ENCODE measurements at places on chromosomes 5 and 9.

GRCh38 chr5:79488058-79488457 lies 25.9 kb downstream of the HOMER1 start:
- no peak for DNase-seq

- DNase-seq = no peak
Measured at GRCh38 chr5:4098226-4098625, 502.6 kb downstream of the IRX1 start.

- DNase-seq = no peak
Measured at GRCh38 chr5:15703901-15704300, 203.9 kb downstream of the FBXL7 start.

DNA sequence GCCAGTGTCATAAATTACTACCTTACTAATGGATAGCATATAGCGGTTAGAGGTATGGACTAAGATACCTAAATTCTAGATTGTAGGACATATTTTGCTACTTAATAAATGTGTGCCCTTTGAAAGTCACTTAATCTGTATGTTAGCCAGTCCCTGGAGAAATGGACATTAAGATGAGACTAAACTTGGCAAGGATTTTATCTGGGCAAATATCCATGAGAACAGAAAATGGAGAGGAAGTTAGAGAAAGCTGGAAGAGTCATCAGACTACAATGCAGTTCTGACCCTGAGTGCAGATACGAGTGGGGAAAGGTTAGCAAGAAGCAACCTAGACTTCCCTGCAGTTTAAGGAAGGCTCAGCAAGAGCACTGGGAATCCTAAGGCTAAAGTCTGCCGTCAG lies 33.0 kb downstream of the TBCA start:
- no peak for DNase-seq

DNA sequence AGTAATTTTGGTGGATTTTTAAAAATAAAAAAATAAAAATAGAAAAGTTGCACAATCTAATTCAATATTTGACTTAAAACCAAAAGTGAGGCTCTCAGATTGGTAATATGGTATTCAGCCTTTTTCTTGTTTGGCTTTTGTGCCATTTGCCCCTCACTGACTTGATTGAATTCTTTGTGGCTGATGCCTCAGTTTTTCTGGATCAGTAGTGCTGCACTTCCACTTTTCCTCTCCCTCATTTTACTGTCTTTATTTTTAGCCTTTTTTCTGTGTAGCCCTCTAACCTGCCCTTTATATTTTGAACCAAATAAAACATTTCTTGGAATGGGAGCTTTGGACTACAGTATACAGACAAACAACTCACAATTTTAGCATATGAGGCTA lies 3.8 kb upstream of the MSMP start:
- DNase-seq = no peak

- DNase-seq = no peak
Measured at GRCh38 chr5:164475339-164475977, 970.0 kb downstream of the MAT2B start.

- no peak for DNase-seq
Measured at GRCh38 chr5:154313360-154314017, 123.0 kb downstream of the GALNT10 start.

DNA sequence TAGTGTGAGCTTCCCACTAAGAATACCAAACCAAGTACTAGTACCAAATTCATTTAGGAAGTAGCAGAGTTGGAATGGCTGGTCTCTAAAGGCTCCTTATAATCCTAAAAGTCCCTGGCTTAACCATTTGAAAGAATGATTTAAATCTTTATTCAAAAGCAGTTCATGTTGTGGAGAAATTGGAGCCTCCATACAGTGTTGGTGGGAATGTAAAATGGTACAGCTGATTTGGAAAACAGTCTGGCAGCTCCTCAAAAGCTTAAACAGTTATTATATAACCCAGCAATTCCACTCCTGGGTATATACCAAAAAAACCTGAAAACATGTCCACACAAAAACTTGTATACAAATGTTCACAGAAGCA lies 2.9 kb downstream of the PLIN2 start:
- no peak for DNase-seq

- no peak for DNase-seq
Measured at GRCh38 chr9:16385590-16385989, 484.9 kb downstream of the BNC2 start.

DNA sequence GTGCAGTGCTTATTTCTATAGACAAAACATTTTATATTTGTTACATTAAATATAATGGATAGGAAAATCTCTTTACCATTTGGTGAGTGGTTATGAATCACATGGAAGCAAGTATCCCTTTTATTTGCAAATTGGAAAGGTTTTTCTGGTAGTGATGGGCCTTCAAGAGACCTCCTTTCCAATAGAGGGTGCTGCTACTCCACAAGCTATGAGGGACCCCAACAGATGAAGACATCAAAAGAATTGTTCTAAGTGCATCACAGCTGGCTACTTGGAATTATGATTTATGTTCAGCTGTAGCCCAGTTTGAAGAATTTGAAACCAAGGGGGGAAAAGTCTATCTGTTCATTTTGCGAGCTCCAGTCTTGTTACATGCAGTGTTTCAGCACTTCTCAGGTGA lies 493.7 kb upstream of the SGCD start:
- no peak for DNase-seq

DNA sequence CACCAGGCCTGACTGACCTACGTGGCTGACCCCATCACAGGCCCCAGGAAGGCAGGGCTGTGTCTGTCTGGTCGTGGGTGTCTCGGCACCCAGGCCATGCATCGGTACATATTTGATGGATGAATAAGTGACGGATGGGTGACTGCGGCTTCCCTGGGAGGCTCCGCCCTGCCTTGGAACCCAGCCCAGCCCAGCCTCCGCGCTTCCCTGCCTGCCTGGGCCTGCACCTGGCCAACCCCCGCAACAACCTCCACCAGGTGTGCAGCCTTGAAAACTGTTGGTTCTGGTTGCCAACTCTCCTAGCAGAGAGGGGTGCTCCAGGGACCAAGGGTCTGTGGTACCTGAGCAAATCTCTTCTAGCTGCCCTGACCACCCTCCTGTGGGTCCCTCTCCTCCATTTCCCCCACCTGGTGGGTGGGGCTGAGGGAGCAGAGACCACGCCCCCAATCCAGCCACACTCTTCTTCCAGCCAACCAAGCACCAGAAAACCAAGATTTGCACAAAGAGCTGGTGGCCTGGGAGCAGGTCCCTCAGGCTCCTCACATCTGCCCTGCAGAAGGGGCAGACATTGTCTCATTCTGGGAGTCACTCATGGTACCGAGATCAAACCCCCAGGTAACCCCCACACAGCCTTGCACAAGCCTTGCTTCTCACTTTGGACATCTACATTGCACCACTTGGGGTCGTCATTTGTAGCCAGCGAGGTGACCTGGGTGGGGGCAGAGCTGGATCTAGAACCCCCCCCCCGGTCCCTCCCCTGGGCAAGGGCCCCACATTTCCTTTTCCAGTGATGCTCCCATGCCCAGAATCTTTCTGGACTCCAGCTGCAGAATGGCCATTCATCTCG lies 100.6 kb upstream of the IER5L start:
- DNase-seq = no peak

DNA sequence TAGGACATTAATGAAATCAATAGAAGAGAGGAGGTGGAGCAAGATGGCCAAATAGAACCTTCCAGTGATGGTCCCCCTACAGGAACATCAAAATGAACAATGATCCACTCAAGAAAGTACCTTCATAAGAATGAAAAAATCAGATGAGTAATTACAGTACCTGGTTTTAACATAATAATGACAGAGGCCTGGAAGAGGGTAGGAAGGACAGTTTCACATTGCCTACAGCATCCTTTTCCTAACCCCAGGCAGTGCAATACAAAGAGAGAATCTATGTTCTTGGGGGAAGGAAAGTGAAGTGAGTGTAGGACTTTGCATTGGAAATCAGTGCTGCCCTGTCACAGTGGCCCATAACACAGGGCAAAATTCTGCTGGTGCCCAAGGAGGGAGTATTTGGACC lies 81.2 kb upstream of the SPTLC1 start:
- no peak for DNase-seq

DNA sequence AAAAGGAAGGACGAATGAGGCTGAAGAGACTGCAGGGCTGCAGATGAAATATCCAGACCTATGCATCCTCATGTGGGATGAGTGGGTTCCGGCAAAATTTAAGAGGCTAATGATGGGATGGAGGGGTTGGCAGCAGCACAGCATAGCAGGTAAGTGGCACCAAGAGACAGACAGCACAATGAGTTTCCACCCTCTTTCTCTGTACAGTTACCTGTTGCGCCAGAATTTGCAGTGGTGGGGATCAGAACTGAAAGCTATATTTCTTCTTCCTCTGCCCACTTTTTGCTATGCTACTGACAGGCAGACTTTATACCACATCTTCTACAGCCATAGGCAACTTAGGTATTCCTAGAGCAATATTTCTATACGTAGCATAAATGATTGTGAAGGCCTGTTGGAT lies 227.0 kb downstream of the EPB41L4A start:
- no peak for DNase-seq

GRCh38 chr5:168022446-168023169 lies 268.8 kb upstream of the WWC1 start:
- peak; percentile 71 for DNase-seq

DNA sequence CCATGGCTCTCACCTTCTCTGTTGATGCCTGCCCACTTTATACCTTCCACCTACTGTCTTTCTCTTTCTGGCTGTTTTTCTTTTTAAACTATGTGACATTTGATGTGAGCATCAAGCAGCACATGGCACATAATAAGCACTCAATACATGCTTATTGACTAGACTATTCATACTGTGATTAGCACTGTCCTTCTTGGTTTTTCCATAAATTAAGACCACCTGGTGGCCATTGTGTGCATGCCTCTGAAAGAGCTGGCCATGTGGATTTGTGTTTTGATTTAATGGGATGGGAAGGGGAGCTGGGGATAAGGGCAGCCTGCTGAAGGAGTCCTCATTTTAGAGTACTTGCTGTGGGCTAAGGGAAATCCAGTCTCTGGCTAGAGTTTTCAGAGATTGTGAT lies 79.4 kb downstream of the ARHGEF28 start:
- no peak for DNase-seq

DNA sequence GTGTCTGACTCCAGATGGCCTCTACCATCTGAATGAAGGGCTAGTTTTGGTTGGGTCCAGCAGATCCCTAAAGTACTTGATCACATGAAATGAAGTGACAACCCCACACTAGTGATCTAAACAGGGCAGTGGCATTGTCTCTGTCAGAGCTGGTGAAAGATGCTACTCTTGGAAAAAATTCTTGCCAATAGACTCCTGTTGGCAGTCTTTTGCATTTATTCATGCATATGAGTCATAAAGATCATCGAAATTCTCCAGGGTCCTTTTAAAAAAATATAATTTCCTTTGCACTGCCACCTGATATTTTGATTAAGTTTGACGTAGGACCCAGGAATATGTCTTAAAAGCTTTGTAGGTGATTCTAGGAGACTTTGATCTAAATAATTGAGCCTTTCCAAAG lies 135.1 kb upstream of the ELL2 start:
- DNase-seq = no peak

- no peak for DNase-seq
Measured at GRCh38 chr5:56148453-56148971, 84.6 kb downstream of the ANKRD55 start.

DNA sequence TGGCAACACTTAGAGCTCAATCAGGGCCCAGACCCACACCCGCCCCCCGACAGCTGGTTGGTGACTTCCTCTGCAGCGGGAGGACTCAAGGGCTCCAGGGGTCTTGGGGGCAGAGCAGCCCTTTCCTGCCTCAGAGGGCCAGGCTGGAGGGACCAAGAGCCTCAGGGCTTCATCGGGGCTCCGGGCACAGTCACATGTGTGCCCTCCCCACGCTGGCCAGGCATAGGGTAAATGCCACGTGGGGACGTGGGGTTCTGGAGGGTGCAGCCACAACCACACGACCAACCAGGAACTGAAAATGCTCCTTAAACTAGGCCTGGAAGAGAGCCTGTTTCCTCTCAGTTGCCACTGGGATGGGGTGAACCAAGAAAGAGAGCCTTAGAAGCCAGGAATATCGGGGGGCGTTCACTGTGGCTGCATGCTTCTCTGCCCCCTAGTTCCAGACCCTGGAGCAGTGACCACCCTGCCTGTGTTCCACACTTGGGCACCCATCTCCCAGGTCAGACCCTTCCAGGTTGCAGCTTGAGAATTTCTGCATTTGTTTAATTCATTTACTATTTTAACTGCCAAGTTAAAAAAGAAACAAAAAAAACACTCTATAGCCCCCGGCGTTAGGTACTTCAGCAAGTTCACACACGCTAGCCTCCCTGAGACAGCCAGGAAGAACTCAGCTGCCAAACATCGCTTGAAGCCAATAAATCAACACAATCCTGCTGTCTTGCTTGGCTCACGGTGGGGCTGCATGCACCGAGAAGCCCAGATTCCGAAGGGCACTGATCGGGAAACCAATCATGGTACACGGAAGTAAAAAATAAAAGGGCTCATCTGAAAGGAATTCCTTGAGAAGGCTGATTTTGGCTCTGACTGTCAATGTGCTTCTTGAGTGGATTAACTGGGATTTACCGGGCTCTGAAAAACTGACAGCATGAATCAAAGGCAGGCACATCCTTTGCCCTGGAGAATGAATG lies 56.1 kb upstream of the PHYKPL start:
- peak; percentile 30 for DNase-seq

GRCh38 chr5:53970475-53970874 lies 339.9 kb downstream of the ARL15 start:
- no peak for DNase-seq

DNA sequence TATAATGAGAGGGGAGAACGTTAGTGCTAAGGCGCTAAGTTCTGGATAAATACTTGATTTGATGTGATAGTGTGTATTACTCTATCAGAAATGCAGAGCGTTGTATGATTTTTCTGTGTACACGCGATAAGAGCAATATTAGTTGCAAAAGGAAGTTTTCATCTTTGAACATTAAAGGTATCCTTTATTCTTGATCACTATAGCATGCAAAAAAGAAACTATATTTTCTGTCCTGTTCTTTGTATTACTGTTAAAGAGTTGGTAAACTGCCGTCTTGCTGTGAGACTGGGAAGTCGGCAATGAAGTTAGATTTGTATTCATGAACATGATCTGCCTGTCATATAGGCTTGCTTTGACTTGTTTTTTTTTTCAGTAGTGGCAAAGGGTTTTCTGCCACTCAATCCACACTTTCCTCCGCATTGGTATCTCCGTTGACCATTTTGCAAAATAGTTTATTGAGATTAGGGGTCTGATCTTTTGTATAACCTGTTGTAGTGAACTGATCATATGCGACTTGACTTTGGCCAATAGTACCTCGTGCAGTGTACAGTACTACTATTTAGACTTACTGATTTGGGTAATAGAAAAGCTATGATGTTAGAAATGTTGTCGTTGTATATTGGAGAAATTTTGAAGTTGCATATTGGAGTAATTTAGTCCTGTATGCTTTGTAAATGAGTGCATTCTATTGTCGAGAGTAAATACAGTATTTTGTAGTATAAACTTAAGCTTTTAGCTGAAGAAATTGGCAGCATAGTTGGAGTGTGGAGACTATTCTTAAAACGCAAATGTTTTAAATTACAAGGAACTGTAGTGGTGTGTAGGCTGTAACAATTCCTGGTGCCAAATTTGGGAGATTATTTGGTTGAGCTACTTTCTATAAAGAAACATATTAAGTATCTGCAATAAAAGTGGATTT lies 1.7 kb downstream of the DENND4C start:
- DNase-seq = no peak

- no peak for DNase-seq
Measured at GRCh38 chr5:178338126-178338749, 105.6 kb upstream of the PHYKPL start.

- no peak for DNase-seq
Measured at GRCh38 chr9:113618836-113619490, 155.4 kb downstream of the RGS3 start.

- DNase-seq = no peak
Measured at GRCh38 chr5:66209794-66210193, 65.7 kb downstream of the SREK1 start.

GRCh38 chr5:35861718-35862117 lies 5.0 kb downstream of the IL7R start:
- DNase-seq = no peak
